ENCODE measurements at places on chromosomes 7 and 10.

- DNase-seq: no peak
Measured at GRCh38 chr7:157668221-157668883, 331.5 kb downstream of the DNAJB6 start.

- DNase-seq: no peak
Measured at GRCh38 chr10:3077940-3078630, 10.7 kb downstream of the PFKP start.

DNA sequence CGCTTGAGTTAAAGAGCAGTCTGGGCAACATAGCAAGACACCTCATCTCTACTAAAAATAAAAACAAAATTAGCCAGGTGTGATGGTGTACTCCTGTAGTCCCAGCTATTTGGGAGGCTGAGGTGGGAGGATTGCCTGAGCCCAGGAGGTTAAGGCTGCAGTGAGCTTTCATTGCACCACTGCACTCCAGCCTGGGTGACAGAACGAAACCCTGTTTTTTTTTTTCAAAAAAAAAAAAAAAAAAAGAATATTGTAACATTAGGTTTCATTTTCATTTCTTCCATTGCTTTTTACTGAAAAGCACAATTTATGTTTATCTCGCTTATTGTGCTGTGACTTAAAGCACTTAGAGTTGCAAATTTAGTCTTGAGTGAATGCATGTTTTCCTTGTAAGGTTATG is 80.0 kb downstream of the MLLT10 start:
- DNase-seq: no peak

- no peak for DNase-seq
Measured at GRCh38 chr10:52965509-52965908, 192.9 kb upstream of the MBL2 start.

DNA sequence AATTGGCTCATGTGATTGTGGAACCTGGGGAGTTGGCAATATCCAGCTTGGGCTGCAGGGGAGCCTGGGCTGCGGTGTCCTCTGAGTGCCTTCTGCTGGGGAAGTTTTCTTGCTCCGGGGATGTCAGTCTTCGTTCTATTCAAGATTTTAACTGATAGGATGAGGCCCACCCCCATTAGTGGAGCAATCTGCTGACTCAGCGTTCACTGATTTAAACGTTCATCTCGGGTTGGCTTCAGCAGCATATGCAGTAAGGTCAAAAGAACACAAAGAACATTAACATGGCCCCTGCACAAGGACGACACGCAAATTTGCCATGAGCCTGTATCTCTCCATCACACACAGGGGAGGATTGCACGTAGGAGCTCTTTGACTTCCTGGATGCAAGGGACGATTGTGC is 360.6 kb upstream of the ADARB2 start:
- no peak for DNase-seq

GRCh38 chr7:20741801-20742200 is 44.9 kb downstream of the SP8 start:
- DNase-seq: no peak

DNA sequence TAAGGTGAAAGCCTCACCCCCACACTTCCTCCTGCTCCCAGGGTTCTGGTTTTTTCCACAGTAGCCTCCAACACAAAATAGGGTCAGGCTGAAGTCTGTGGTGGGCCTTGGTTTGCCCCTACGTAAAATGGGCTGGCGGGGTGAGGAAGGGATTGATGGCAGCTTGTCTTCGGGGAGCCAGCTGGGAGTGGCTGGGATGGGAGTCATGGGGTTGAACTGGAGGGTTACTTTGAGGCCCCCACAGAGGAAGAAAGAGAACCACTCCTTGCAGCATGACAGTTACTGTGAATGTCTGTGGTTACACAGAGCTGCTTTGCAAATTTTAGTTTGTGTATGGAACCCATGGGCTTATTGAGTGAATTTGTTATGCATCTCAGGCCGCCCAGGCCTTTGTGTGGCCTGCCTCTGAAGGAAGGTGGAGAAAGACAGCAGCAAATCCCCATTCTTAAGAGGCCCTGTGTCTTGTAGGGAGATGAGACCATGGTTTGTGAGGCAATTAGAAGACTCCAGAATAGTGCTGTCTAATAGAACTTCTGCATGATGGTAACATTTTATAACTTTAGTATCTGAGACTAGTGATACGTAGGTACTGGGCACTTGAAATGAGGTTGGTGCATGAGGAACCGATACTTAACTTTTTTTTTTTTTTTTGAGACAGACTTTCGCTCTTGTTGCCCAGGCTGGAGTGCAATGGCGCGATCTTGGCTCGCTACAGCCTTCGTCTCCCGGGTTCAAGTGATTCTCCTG is 8.1 kb downstream of the TRIM8 start:
- DNase-seq: no peak
